ENCODE measurements at places on chromosomes 5 and 9. TPM values are rescaled to one million over a fixed set of nuclear protein-coding genes. Genes with fewer than 3 reads are reported as not detected.

Gene LRRC70
- total RNA-seq: 0.71 TPM

GRCh38 chr9:10252174-10252573 is 360.6 kb downstream of the PTPRD start:
- H3K4me3 ChIP-seq: no peak overlapping the region
- H3K27me3 ChIP-seq: no peaks in the 10 kb centered on the region
- no peaks in the 10 kb centered on the region for H3K4me1 ChIP-seq
- H3K36me3 ChIP-seq: no peaks in the 10 kb centered on the region

DNA sequence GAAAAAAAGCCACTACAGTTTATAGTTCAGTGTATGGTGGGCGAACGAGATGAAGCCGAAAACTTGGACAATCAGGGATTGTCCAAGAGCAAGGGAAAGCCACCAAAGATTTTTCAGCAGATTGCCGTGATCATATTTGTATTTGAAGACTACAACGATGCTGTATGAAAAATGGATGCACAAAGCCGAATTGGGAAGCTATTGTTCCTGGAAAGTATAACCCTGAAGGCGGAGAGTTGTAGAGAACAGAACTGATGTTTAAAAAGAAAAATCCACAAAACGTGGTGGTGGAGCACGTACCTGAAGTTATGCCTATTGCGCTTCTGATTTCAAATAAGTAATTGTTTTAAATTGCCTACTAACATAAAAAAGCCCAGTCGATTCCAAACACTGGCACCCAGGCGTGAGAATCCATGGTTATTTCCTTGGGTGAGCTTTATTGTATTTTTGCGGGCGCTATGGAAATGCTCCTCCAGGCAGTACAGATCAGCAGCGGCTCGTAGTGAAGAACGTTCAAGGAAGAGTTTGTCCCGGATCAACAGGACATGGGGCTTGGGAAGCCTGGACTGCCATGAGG is 772 bp upstream of the TARS1 start:
- peaks cover 37% of the 10 kb centered on the region for H3K4me1 ChIP-seq
- no peaks in the 10 kb centered on the region for H3K36me3 ChIP-seq
- no peaks in the 10 kb centered on the region for H3K27me3 ChIP-seq
- H3K4me3 ChIP-seq: peak overlapping the region; percentile 91

DNA sequence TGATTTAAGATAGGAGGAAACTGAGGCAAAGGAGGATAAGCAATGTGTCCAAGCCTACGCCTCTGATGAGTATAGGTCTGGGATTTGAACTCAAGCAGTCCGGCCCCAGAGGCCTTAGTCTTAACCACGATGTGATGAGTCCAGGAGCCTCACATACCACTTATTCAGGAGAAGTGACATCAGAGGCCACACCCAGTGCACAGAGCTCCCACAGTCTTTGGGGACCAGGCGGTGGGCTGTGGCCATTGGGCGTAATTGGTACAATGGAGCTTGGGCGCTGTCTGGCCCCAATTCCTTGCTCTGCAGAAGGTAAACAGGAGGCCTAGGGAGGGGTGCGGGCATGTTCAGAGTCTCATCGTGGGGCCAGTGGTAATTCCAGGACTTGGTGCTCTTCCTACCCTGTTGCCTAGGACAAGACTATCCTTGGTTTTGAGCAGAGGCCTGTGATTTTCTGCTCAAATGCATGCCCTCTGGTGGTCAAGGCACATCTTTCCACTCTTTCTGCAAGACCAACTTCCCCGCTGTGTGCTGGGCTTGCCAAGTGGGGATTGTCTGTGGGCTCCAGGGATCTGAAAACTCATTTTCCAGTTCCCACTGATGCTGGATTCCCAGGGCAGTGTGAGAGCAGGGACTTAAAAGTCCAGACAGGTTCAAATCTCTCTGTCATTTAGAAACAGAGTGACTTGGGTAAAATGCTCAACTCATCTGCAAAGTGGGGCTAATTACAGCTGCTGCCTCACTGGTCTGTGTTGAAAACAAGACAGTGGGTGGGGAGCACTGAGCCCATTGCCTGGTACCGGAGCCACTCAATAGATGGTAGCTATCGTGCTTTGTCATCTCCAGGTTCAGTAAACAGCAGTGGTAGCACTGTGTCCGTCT is 15.8 kb downstream of the NDST1 start:
- no peaks in the 10 kb centered on the region for H3K27me3 ChIP-seq
- H3K4me3 ChIP-seq: no peak overlapping the region
- DNase-seq: peak; percentile 73
- peak overlapping the region; percentile 84 for H3K27ac ChIP-seq
- peaks cover 77% of the 10 kb centered on the region for H3K4me1 ChIP-seq

DNA sequence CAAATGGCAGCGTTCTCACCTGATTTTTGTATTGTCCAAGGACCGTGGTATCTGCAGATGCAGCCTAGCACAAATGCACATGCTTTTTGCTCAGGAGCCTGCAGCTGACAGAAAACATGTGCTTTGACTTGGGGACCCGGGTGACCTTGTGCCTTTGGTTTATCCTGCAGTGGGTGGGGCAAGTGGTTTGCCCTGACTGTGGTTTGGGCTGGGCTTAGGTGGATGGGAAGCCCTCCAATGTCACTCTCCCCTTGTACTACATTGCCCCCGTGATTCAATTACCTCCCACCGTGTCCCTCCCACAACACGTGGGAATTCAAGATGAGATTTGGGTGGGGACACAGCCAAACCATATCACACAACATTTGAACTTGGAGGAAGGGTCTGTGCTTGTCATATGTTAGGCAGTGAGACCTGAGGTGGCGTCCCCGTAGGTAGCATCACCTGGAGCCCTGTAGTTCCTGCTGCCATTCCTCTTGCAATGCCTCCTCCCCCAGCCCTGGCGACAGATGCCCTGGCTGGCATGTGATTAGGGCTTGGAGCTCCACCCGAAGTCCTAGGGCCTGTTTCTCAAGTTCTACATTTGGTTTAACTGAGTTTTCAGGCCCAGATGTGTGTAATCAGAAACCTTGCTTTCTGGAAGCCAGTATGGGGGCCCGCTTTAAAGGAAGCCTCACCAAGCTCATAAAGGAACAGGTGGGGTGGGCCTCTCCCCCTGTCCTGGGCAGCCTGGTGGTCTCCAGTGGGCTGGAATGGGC is 2.1 kb downstream of the ANKRD33B start:
- H3K4me1 ChIP-seq: no peaks in the 10 kb centered on the region
- H3K27ac ChIP-seq: no peak overlapping the region
- no peak for DNase-seq
- H3K36me3 ChIP-seq: no peaks in the 10 kb centered on the region
- no peak overlapping the region for H3K4me3 ChIP-seq
- H3K27me3 ChIP-seq: peaks cover 33% of the 10 kb centered on the region

DNA sequence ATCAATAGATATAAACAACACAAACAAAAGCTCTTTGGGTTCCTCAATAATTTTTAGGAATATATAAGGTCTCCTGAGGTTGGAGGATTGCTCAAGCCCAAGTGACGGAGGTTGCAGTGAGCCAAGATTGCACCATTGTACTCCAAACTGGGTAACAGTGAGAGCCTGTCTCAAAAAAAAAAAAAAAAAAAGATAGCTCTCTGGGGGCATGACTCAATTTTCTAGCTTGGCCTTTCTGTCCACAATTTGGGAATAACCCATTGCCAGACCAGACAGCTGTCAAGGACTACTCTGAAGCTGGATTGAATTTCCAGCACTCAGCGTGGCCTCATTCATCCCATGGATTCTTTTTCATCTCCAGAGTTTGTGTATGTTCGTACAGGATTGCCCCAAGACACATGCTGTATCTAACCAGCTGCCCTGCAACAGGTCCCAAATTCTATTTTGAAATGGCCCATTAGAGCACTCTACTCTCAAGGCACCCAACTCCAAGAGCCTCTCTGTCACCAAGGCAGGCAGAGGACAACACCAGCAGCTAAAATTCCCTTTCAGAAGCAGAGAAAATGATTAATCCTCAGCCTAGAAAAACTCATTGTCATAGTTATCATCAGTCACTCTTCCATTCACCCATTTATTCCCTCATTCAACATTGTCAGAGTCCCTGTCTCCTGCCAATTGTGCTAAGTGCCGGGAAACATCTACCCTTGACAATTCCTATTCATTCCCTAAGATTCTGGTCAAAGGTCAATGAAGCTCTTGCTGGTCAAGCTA is 8.7 kb downstream of the FAM193B start:
- peaks cover 39% of the 10 kb centered on the region for H3K4me1 ChIP-seq
- H3K36me3 ChIP-seq: peaks cover 35% of the 10 kb centered on the region
- H3K27ac ChIP-seq: peak overlapping the region; percentile 64
- no peak overlapping the region for H3K4me3 ChIP-seq
- H3K27me3 ChIP-seq: no peaks in the 10 kb centered on the region

DNA sequence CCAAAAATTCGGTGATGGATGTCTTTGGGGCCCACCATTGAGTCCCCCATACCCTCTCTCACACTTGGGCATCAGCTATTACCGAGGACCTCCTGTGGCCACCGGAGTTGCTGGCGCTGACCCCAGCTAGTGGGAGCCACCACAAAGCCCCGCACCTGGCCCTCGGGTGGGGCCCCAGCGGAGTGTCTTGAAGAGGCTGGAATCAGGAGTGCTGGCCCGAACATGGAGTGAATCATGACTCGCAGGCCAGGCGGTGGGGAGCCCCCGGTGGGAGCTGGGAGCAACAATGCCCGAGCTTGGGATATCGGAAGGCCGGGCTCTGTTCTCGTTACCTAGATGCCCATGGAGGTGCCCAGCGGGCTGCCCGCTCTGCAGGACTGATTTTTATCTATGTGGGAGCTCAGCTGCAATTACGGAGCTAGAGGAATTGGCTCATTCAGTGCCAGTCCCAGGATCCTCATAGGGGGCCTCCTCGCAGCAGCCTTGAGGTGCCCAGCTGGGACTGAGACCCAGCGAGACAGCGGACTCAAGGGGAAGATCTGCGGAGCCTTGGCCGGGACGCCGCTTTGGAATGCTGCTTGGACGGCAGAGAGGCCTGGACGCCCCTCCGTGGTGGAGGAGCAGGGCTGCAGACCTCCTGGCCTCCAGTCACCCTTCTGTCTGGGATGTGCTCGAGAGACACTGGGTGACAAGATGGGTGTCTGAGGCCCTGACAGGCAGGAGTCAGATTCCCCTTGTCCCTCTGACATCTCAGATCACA is 70.8 kb downstream of the PSMB7 start:
- no peak for DNase-seq
- H3K4me3 ChIP-seq: no peak overlapping the region
- H3K27me3 ChIP-seq: no peaks in the 10 kb centered on the region
- H3K4me1 ChIP-seq: no peaks in the 10 kb centered on the region
- no peak overlapping the region for H3K27ac ChIP-seq

DNA sequence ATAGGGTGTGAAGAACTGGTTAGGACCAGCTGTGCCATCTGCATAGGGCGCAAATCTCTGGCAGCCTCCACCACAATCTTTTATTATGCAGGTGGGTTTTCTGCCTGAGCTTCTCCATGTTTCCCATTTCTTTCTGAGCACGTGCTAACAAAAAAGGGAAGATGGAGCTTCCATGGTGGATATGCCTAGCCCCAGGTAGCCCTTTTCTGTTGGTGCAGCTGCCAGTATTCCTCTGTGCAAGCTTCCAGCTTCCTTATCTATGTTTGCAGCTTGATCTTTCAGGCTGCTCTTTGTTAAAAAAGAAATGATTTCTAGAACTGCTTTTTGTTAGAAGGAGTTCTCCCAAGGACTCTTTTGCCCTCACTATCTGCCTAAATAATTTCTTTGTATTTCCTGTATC is 95.0 kb upstream of the EPB41L4A start:
- H3K36me3 ChIP-seq: no peaks in the 10 kb centered on the region
- no peaks in the 10 kb centered on the region for H3K4me1 ChIP-seq
- H3K4me3 ChIP-seq: no peak overlapping the region

GRCh38 chr5:7548596-7548995 is 152.7 kb downstream of the ADCY2 start:
- H3K36me3 ChIP-seq: no peaks in the 10 kb centered on the region
- H3K4me1 ChIP-seq: no peaks in the 10 kb centered on the region
- no peak overlapping the region for H3K27ac ChIP-seq
- DNase-seq: no peak
- no peak overlapping the region for H3K4me3 ChIP-seq

Gene KCNV2
- total RNA-seq: not detected

DNA sequence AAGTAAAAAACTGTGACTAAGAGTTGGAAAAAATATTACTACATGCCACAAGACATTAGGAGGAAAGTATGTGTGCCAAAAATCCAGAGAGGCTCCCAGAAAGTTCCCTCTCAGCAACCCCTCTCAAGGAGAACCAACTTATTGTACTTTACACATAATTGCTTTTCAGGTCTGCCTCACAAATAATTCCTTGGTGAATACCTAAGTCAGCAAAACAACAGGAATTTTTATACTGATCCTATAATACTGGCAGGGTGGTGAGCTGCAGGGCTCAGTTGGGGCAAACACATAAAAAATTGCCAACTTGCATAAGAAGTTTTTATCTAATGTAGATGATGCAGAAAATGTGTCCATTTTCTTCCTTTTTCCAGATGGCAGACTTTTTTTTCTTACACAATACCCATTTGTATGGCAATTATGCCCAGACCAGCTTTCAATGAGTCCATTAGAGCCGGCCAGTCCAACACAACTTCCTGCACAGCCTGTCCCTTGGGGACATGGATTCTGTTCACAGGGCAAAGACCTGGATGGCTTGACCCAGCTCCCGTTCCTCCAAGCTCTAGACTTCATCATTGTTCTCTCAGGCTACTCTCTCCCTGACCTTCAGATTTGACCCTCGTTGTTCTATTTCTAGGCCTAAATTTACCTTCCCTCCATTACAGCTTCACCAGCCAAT is 31.3 kb downstream of the MARCHF3 start:
- no peak for DNase-seq
- H3K4me3 ChIP-seq: no peak overlapping the region
- peaks cover 26% of the 10 kb centered on the region for H3K4me1 ChIP-seq
- no peaks in the 10 kb centered on the region for H3K27me3 ChIP-seq
- no peaks in the 10 kb centered on the region for H3K36me3 ChIP-seq

GRCh38 chr9:3756071-3756470 is 230.3 kb upstream of the RFX3 start:
- peaks cover 9% of the 10 kb centered on the region for H3K4me1 ChIP-seq
- H3K4me3 ChIP-seq: no peak overlapping the region
- no peak for DNase-seq
- H3K27ac ChIP-seq: no peak overlapping the region

Gene RLN1
- not detected for total RNA-seq

DNA sequence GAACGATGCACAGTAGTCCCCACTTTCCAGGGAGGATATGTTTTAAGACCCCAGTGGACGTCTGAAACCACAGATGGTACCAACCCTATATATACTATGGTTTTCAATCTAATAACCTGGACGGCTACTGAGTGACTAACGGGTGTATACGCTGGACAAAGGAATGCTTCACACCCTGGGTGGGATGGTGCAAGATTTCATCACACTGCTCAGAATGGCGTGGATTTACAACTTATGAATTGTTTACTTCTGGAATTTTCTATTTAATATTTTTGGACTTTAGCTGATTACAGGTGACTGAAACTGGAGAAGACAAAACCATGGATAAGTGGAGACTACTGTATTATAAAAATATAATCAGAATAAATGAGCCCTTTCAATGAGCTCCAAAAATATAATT is 147.6 kb upstream of the TRIM32 start:
- H3K4me1 ChIP-seq: peaks cover 6% of the 10 kb centered on the region
- DNase-seq: no peak
- H3K27me3 ChIP-seq: no peaks in the 10 kb centered on the region
